NCI-H1417 (cell line): ENCODE measurements at places on chromosomes 5 and 9.

- DNase-seq = no peak
Measured at GRCh38 chr5:117463881-117464570, 889.4 kb upstream of the SEMA6A start.

GRCh38 chr9:97806721-97807120 lies 46.3 kb upstream of the FOXE1 start:
- no peak for DNase-seq

GRCh38 chr5:113514289-113514635 lies 768 bp downstream of the YTHDC2 start:
- DNase-seq = peak; percentile 14

DNA sequence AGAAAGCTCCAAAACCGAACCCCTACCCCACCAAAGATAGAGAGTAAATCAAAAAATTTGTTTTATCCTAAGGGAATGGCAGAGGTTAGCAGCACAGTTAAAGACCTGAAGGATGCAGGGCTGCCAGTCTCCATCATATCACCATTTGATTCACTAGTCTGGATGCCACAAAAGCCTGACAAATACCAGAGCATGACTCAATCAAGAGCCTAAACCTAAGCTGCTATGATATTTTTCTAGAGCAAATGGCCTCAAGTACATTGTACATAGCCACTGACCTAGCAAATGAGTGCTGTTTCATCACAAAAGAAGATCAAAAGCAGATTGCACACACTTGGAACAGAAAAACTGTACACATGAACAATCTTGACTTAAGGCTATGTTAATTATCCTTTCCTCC lies 48.0 kb downstream of the DPYSL3 start:
- no peak for DNase-seq

- no peak for DNase-seq
Measured at GRCh38 chr9:116689486-116690032, 2.5 kb downstream of the TRIM32 start.

DNA sequence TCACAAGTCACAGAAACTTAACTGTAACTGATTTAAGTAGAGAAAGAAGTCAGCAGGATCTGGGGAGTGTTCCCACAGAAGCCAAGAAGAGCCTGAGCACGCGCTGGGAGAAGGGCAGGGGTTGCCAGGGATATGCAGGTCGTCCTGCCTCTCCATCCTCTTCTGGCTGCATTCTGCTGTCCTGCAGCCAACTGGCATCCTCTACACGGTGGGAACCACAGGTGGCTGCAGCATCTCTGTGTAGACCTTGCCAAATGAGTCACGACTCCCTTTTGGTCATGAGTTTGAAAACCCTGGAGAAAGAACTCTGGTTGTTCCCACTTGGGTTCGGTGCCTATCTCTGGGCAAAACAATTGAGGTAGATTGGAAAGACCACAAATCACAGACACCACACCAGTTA lies 38.4 kb upstream of the PCA3 start:
- no peak for DNase-seq

DNA sequence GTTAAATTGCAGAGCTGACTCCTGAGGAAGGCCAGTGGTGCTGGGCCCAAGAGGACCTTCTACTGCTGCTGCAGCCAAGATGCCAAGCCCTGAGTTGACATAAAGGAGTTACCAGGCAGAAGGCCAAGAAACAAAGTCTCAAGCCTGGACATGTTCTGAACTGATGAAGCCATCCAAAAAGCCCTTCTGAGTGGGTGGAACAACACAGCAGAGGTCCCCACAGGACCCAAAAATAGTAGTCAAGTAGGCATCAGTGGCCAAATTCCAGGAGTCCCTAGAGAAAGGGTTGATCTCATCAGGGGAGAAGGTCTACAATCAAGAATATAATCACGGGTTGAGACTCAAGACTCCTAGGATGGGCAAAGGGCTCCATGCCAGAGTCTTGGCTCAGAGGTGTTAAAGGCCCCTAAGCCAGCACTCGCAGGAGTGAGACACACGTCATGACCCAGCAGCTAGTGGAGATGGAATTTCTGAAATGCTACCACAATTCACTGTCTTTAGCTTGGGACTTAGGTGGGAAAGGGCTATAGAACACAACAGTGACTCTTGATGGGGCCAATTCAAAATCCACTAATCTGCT lies 119.7 kb downstream of the FANCC start:
- no peak for DNase-seq

DNA sequence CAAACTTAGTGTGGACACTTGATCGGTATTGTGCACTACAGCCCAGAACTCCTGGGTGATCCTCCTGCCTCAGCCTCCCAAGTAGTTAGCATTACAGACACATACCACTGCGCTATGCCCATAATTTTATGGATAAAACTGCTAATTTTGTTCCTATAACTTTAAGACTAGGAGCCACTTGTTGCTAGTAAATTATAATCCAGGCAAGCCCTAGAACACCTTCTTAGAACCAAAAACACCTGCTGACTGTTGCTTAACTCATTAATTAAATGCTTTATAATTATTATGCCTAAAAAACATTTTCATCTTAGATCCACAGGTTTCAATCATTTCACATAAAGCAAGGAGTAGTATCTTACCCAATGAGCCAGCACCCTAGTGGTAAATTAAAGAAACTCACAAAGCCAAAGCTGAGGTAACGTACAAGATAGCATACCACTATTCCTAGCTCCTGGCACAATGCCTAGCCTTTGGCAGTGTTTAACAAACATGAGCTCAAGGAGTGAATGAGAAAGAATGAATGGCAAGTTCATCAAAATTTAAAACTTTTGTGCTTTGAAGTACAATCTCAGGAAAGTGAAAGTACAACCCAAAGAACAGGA lies 5.4 kb downstream of the MRPS27 start:
- no peak for DNase-seq

DNA sequence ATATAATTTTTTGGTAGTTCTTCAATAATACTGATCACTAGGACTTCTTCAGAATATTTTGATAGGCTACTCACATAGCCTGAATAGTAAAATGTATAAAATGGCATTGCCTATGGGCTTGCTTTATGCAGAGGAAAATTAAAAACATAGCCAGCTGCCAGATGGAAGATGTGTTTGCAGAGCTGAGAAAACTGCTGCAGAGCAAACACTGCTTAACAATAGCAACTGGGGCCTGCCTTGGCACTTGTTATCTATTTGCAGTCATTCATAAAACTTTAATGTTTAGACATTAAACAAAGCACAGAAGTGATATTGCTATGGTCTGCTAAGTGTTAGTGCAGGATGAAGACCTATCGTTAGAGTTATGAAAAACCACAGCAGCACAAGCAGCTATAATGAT lies 151.5 kb upstream of the SMC2 start:
- peak; percentile 95 for DNase-seq

DNA sequence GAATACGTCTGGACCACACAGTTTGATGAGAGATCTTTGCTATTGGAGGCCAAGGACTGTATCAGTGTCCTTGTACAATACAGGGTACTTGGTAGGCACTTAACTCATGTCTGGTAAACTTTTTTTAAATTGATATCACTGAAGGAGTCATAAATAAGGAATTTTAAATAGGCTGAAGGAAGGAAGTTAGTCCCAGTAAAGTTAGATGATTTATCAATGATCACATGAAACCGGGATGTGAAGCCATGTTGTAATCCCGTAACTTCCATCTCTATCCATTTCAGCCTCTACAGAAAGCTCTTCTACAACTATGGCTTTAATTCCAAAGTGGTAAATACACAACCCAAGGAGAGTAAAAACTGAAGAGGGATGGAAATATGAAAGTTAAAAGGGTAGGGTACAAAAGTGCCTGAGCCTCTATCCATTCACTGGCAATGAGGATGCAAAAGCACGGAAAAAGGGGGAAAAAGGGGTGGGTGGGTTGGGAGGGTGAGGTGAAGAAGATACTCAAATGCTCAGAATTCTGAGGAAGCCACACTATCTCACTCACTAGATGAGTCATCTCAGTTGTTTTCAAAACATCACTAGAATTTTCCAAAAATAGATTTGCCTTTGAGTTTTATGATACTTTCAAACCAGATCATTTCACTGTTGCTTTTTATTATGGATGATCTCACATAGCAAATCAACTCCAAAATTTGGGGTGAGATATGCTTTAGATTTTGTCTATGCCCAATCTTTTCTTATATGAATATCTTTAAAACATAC lies 1053.5 kb downstream of the NR2F1-AS1 start:
- no peak for DNase-seq

DNA sequence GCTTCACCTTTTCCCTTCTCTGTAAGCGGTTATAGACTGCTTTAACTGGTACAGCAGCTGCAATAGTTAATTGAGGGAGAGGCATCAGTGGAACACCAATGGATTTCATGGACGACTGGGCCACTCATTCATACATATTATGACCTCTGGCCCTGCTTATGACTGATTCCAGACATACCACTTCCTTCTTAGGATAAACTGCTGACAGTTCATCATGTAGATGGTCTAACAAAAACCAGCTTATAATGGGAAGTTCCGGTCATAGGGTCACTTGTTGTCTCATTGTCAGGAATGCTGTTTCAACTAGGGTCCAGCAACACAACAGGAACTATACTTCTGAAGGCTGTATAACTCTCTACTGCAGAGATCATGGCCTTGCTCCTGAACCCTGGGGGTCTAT lies 265.2 kb upstream of the RASA1 start:
- DNase-seq = no peak

GRCh38 chr9:9078301-9078700 lies 1278.7 kb upstream of the DMAC1 start:
- no peak for DNase-seq

DNA sequence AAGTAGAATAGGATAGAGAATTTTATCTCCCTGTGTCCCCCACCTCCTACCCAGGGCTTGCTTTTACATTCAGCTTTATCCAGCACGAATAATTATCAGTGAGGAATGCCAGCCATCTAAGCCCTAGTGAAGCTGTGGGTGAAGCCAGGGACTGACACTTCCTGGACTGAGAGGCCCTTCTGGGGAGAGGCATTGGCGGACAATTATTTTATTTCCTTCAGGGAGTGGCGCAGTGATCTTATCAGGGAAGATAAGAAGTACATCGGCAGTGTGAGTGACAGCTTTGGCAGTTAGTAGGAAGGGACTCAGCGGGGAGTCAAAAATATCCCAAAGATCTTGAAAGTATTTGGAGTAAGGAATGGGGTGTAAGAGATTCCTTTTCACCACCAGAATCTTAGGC lies 34.9 kb upstream of the RPS23 start:
- DNase-seq = no peak

- DNase-seq = no peak
Measured at GRCh38 chr5:147670815-147671214, 111.7 kb downstream of the JAKMIP2 start.

DNA sequence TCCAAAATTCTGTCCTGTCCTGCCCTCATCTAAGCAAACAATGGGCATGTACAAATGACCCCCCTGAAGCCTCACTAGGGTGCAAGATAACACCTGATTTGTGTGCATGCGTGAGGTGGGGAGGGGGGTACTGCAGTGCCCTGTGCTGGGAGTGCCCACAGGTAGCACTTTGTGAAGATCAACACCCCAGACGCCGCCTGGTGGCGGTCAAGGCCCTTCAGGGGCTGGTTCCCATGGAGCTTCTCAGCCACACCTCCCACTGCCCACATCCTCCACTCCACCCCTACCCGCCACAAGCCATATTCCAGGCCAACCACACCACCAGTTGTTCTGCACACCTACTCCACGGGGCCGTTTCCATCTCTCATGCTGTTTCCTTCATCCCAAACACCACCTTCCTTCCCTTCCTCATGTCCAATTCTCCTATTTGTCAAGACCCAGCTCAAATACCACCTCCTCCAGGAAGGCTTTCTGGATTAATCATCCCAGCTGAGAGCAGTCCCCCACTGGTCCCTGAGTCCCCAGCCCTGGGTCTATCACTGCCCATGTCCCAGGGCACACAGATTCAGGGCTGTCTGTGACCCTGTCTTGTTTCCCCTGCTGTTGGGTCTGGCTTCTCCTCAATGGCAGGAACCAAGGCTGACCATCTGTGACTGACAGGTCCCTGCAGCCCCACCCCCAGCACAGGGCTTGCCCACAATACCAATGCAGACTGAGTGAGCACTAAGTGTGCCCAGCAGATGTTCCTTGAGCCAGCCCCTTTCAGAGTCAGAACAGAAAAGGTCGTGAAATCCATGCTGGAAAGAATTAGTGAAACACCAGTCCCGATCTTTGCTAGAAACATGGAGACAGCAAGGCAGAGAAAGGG lies 178.4 kb downstream of the PAX5 start:
- peak; percentile 7 for DNase-seq
